Stomach (tissue), 19 donors: ENCODE measurements at places on chromosomes 7 and 10. TPM values are rescaled to one million over a fixed set of nuclear protein-coding genes. Genes with fewer than 3 reads are reported as not detected.

GRCh38 chr10:129704225-129704624 is 237.2 kb downstream of the MGMT start:
- no peak for DNase-seq
- peaks cover 9% of the 10 kb centered on the region for H3K4me1 ChIP-seq
- no peak overlapping the region for H3K4me3 ChIP-seq
- H3K27ac ChIP-seq = no peak overlapping the region
- no peaks in the 10 kb centered on the region for H3K27me3 ChIP-seq

Gene ADCY1
- polyA plus RNA-seq = 1.5 TPM

Gene CHAT
- not detected for polyA plus RNA-seq

GRCh38 chr7:100779359-100779758 is 46.0 kb downstream of the ZAN start:
- no peak for DNase-seq
- H3K4me1 ChIP-seq = no peaks in the 10 kb centered on the region
- H3K4me3 ChIP-seq = no peak overlapping the region
- no peak overlapping the region for H3K27ac ChIP-seq
- no peaks in the 10 kb centered on the region for H3K36me3 ChIP-seq

DNA sequence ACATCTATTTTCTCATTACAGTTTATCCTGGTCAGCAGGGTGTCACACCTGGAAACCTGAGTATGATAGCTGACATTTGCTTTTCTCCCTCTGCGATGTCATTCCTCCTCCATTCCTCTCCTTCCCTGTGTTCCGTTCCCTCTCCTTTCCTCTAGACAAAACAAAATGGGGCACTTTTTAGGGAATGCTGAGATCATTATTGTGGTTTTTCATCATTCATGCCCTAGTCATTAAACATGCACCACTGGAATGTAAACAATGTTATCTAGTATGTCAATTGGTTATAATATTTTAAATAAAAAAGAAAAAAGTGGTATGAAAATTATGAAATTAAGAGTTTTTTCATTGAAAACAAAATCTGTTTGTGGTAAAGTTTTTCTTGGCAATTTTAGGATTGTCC is 132.6 kb downstream of the MAPK8 start:
- peaks cover 7% of the 10 kb centered on the region for H3K4me1 ChIP-seq
- H3K36me3 ChIP-seq = peaks cover 34% of the 10 kb centered on the region
- H3K27ac ChIP-seq = no peak overlapping the region
- H3K4me3 ChIP-seq = no peak overlapping the region

- no peak overlapping the region for H3K4me3 ChIP-seq
- peak overlapping the region; percentile 69 for H3K27ac ChIP-seq
- no peaks in the 10 kb centered on the region for H3K36me3 ChIP-seq
- H3K4me1 ChIP-seq = peaks cover 36% of the 10 kb centered on the region
- DNase-seq = no peak
Measured at GRCh38 chr7:106485919-106486318, 175.0 kb downstream of the CCDC71L start.

- no peaks in the 10 kb centered on the region for H3K27me3 ChIP-seq
- no peaks in the 10 kb centered on the region for H3K4me1 ChIP-seq
- H3K36me3 ChIP-seq = no peaks in the 10 kb centered on the region
- no peak overlapping the region for H3K4me3 ChIP-seq
Measured at GRCh38 chr10:12484941-12485805, 135.8 kb downstream of the CAMK1D start.

DNA sequence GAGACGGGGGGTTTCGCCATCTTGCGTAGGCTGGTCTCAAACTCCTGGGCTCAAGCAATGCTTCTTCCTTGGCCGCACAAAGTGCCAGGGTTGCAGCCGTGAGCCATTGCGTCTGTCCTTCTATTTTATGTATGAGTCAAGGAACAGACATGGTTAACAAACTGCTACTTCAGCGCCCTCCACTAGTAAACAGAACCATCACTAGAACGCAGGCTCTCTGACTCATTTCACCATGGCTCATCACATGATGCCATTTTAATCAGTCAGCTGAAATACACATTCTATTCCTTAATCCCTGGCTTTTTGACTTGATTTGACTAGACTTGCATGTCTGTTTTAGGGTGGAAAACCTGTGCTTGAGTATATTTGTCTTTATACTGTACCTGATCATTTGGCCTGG is 41.3 kb downstream of the CELF2 start:
- H3K27me3 ChIP-seq = no peaks in the 10 kb centered on the region
- H3K4me3 ChIP-seq = no peak overlapping the region
- H3K4me1 ChIP-seq = no peaks in the 10 kb centered on the region
- H3K27ac ChIP-seq = no peak overlapping the region

- no peaks in the 10 kb centered on the region for H3K27me3 ChIP-seq
- no peaks in the 10 kb centered on the region for H3K4me1 ChIP-seq
- H3K4me3 ChIP-seq = no peak overlapping the region
- H3K36me3 ChIP-seq = no peaks in the 10 kb centered on the region
- H3K27ac ChIP-seq = no peak overlapping the region
Measured at GRCh38 chr10:22637491-22637890, 76.9 kb downstream of the PIP4K2A start.

DNA sequence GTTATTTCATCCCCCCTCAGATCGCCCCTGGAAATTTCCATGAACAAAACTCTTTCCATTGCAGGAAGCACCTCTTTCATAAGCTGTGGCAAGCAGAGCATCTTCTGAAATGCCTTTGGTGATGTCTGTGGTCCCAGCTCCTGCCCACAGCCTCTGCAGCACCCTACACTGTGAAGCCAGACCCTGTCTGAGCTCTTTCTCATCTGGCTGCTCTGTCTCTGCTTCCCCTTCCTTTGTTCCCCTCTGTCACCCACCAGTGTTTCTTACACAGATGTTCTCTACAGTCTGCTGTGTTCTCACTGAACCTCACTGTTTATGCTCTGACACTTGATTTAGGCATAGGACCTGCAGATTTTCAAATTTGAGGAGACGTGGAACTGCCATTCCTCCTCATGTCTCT is 1.9 kb upstream of the TAS2R39 start:
- no peaks in the 10 kb centered on the region for H3K36me3 ChIP-seq
- H3K27me3 ChIP-seq = no peaks in the 10 kb centered on the region

Gene AKR1D1
- polyA plus RNA-seq = not detected

Gene HABP2
- polyA plus RNA-seq = 9.2 TPM

Gene TUBB8
- polyA plus RNA-seq = not detected

Gene CYP3A5
- 26.3 TPM for polyA plus RNA-seq

DNA sequence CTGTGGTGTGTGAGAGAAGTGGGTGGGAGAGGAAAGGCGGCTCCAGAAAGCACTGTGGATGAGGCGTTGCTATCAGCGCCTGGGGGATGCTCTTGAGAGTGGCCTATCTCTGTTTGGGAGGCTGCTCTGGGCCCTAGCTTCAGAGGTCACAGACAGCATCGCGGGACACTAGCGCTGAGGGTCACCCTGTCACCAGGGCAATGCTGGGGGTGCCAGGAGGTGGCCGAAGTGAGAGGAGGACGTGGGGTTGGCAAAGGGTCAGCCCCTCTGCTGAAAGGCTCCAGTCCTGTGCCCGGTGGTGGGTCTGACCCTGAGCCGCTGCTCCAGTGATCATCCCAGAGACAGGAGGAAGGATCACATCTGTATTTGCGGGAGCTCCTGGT is 3.0 kb upstream of the TACR2 start:
- H3K27ac ChIP-seq = no peak overlapping the region
- no peaks in the 10 kb centered on the region for H3K36me3 ChIP-seq
- no peak overlapping the region for H3K4me3 ChIP-seq
- no peak for DNase-seq
- peaks cover 11% of the 10 kb centered on the region for H3K4me1 ChIP-seq

DNA sequence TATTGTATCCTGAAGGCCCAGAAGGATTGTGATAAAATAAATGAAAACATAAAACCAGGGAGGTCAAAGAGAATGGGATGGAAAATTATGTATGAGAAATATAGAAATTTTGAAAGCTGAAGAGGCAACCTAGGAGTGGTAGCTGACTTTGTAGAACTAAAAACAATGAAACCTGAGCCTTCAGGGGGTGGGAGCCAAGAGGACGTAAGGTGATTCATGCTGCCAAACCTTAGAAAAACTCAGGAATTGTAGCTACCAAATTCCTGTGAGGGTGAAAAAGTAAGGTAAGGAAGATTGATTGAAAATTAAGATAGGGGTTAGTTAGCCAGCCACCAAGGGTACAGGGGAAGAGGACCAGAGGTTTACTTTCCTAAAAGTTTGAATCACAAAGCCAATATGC is 213.2 kb downstream of the KCND2 start:
- no peaks in the 10 kb centered on the region for H3K4me1 ChIP-seq
- no peak overlapping the region for H3K27ac ChIP-seq
- H3K4me3 ChIP-seq = no peak overlapping the region
- DNase-seq = no peak

- no peak overlapping the region for H3K4me3 ChIP-seq
- no peak overlapping the region for H3K27ac ChIP-seq
- no peaks in the 10 kb centered on the region for H3K27me3 ChIP-seq
Measured at GRCh38 chr7:127954357-127954748, 76.9 kb downstream of the LRRC4 start.

- no peak overlapping the region for H3K4me3 ChIP-seq
- H3K27ac ChIP-seq = no peak overlapping the region
- H3K4me1 ChIP-seq = peaks cover 12% of the 10 kb centered on the region
- DNase-seq = peak; percentile 44
- no peaks in the 10 kb centered on the region for H3K27me3 ChIP-seq
Measured at GRCh38 chr10:109968953-109969759, 38.6 kb upstream of the ADD3 start.

Gene FRMPD2
- polyA plus RNA-seq = 0.06 TPM

DNA sequence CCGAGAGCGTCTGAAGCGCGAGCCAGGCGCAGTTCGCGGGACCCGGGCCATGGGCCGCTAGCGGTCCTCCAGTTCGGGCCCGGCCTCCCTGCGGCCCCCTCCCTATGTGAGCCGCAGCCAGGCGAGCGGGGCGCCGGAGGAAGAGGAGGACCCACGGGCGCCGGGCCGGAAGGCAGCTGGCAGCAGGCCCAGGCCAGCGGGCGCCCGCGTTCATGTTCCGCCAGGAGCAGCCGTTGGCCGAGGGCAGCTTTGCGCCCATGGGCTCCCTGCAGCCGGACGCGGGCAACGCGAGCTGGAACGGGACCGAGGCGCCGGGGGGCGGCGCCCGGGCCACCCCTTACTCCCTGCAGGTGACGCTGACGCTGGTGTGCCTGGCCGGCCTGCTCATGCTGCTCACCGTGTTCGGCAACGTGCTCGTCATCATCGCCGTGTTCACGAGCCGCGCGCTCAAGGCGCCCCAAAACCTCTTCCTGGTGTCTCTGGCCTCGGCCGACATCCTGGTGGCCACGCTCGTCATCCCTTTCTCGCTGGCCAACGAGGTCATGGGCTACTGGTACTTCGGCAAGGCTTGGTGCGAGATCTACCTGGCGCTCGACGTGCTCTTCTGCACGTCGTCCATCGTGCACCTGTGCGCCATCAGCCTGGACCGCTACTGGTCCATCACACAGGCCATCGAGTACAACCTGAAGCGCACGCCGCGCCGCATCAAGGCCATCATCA is 1.1 kb downstream of the ADRA2A start:
- DNase-seq = no peak

GRCh38 chr10:52031771-52032170 is 282.3 kb upstream of the DKK1 start:
- no peaks in the 10 kb centered on the region for H3K4me1 ChIP-seq
- no peak for DNase-seq
- no peak overlapping the region for H3K27ac ChIP-seq
- H3K27me3 ChIP-seq = no peaks in the 10 kb centered on the region

DNA sequence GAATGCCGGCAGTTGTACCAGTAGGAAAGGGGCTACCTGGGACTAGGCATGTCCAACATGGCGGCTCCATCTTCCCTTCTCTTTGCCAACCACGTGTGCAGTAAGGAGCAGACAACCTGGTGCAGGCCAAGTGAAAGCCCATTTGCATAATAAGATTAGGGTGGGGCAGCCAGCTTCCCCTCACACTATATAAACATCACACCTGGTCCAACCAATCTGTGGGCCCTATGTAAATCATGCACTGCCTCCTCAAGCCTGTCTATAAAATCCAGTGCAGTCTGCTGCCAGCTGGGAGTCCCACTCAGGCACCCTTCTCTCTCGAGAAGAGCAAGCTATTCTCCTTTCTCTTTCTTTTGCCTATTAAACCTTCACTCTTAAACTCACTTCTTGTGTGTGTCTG is 429.3 kb downstream of the CALN1 start:
- no peak overlapping the region for H3K27ac ChIP-seq
- H3K4me1 ChIP-seq = no peaks in the 10 kb centered on the region
- no peaks in the 10 kb centered on the region for H3K36me3 ChIP-seq
- no peak overlapping the region for H3K4me3 ChIP-seq

Gene NPTX2
- polyA plus RNA-seq = 3.2 TPM

GRCh38 chr10:95406651-95407280 is 116.0 kb upstream of the PDLIM1 start:
- no peak overlapping the region for H3K4me3 ChIP-seq
- DNase-seq = peak; percentile 95
- H3K27me3 ChIP-seq = no peaks in the 10 kb centered on the region
- H3K36me3 ChIP-seq = peaks cover 53% of the 10 kb centered on the region

- no peak overlapping the region for H3K27ac ChIP-seq
- H3K4me1 ChIP-seq = no peaks in the 10 kb centered on the region
- no peaks in the 10 kb centered on the region for H3K36me3 ChIP-seq
- H3K27me3 ChIP-seq = no peaks in the 10 kb centered on the region
- H3K4me3 ChIP-seq = no peak overlapping the region
- no peak for DNase-seq
Measured at GRCh38 chr7:21011153-21011552, 224.5 kb upstream of the SP8 start.

Gene SRGN
- 42.0 TPM for polyA plus RNA-seq

Gene AGR2
- 625 TPM for polyA plus RNA-seq

- H3K27ac ChIP-seq = peak overlapping the region; percentile 52
- H3K4me1 ChIP-seq = no peaks in the 10 kb centered on the region
- H3K4me3 ChIP-seq = no peak overlapping the region
Measured at GRCh38 chr10:95864906-95865813, 42.6 kb upstream of the CC2D2B start.

DNA sequence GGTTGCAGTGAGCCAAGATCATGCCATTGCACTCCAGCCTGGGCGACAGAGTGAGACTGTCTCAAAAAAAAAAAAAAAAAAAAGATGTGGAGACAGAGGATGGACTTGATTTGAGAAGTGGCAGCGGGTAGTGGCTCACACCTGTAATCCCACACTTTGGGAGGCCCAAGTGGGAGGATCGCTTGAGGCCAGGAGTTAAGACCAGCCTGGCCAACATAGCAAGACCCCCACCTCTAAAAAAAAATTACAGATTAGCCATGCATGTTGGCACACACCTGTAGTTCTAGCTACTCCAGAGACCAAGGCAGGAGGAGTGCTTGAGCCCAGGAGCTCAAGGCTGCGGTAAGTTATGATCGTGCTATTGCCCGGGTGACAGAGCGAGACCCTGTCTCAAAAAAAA is 24.3 kb upstream of the ASCC1 start:
- H3K4me3 ChIP-seq = no peak overlapping the region
- peaks cover 36% of the 10 kb centered on the region for H3K4me1 ChIP-seq
- peaks cover under 1% of the 10 kb centered on the region for H3K36me3 ChIP-seq
- DNase-seq = no peak
- H3K27ac ChIP-seq = no peak overlapping the region

DNA sequence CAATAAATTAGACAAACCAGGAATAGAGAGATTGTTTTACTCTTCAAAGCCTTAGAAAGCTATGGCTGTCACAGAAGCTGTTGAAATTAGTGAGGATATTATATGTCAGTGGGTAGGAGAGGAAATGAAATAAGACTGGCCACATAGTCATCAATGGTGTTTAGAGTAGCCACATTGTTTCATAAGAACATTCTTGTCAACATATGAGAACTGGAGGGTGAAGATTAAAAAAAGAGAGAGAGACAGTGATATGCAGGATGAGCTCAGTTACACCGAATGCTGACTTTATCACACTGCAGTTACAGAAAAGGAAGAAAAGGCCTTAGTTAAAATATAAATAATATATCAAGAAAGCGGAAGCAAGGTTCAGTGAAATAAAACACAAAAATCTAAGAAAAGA is 412.0 kb downstream of the CNTNAP2 start:
- no peaks in the 10 kb centered on the region for H3K27me3 ChIP-seq
- H3K4me1 ChIP-seq = no peaks in the 10 kb centered on the region
- H3K4me3 ChIP-seq = no peak overlapping the region
- no peak overlapping the region for H3K27ac ChIP-seq
- DNase-seq = no peak
